ENCODE measurements at places on chromosomes 2 and 18.

DNA sequence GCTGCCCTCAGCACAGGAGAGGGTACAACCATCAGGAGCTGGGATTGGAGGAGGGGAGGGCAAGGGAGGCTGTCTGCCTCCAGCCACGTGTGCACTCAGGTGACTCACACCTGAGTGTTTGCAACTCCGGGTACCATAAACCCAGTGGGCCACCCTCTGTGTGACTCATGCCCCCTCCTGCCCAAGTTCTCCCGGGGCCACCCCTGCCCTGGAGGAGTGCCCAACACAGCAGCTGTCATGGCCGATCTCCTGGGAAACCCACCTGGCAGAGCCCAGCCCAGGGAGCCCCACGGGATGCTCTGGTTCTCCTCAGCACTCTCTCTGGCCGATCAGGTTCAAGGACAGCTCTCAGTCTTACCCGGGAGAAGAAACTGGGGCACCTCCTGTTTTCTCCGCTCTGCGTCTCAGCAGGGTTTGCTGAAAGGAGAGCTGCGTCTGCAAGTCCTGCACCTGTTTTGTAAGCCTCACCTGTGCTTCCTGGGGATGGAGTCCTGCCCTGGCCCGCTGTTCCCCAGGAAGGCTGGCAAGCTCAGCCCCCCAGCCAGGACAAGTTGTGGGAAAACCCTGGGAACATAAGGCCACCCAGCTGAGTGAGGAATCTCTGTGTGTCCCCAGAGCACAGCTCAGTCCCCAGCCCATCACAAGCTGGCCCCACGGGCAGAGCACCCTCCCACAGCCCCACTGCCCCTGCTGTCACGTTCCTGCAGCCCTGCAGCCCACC is 44.0 kb upstream of the UBE2F start:
- DNase-seq: no peak

GRCh38 chr2:97979904-97980303 is 15.8 kb downstream of the TMEM131 start:
- no peak for DNase-seq

DNA sequence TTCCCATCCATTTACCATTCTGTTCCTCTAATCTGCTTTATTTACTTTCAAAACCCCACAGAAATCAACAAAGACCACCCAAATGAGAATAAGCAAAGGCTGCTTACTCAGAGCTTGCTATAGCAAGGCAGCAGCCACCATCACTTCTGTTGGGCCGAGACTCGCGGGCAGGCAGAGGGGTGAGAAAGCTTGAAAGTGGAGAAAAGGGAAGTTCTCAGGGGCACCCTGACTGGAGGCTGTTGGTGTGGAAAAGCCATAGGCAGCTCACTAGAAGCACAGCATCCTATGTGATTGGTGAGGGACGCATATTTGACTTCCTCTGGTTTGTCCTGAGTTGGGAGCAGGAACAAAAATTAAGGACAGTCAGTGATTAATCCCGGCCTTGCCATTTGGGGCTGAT is 269.7 kb upstream of the THSD7B start:
- no peak for DNase-seq

DNA sequence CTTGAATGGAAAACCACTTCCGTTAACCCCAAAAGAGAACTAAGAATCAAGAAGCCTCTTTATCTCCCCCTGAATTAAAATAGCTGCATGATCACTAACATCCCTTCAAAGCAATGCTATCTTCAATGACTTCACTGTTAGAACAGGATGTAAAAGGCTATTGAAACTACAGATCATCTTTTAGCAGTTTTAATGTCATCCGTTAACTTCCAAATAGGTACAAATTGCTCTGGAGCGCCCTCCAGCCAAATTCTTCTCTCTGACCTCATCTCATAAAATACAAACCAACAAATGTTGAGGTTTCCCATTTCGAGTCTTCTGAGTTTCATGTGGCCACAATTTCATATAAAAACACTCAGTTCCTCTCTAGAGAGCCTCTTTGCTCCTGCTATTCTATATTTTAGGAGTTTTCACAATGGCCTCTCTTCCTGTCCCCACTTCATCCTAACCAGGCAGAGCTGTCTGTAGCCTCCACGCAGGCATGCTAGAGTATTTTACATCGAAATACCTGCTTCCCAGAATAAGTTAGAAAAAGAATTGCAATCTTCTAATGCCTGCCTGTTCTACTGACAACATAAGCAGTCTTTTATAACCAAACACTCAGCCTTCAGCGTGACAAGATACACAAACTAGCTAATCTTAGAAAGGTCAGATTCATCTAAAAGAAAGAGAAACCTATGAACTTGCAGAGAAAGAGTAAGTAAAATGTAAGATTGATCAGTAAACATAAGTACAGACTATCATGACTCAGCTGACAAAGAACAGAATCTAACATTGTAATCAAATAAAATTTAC is 37.9 kb downstream of the B4GALT6 start:
- no peak for DNase-seq

DNA sequence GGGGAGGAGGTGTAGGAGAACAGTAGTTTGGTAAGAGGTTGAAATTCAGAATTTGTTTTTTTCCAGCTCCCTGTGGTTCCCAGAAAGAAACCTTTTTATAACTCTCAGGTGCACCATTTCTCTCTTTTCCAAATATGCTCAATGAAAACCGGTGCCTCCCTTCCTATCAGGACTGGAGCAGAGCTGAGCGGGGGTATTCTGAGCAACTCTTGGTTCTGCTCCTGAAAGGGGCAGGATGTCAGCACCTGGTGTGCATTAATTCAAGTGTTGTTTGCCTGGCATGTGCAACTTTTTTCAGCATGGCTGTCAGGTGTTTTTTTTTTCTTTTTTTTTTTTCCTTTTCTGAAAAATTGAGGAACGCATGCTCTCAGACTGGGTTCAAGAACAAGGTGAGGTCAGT is 74.1 kb downstream of the MAPK4 start:
- no peak for DNase-seq

DNA sequence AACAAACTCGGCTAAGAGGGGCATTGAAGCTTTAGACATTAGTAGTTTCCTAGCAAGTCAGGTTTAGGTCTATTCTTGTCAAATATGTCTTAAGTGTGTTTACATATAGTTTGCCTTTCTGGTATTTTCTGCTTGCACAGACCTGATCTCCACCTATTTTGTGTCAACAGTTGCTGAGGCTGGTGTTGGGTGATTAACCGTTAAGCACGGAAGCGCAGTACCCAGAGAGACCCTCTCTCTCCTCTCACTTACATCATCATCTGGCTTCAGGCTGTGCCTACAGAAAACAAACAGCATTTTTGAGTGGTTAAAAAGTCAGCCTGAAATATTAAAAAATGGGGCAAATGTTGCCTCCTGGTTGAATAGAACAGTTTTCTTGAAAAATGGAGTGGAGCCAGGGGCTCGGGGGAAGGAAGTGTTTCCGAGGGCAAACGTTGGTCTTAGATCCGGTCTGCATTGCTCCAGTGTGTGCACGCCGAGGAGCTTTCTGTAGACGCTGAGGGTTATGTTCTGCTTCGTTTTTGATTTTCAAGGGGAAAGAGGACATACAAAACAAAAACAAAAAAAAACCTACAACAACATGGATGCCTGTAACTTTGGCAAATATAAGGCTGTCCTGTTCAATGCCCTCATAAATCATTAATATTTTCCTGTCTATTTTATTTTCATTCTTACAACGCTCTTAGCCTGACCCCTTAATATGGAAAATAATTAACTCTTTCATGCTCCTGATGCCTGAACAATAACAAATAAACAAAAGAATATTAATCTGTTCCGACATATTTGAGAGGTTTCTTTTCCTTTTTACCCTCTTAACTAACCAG is 120.8 kb downstream of the MEIS1 start:
- peak; percentile 58 for DNase-seq

DNA sequence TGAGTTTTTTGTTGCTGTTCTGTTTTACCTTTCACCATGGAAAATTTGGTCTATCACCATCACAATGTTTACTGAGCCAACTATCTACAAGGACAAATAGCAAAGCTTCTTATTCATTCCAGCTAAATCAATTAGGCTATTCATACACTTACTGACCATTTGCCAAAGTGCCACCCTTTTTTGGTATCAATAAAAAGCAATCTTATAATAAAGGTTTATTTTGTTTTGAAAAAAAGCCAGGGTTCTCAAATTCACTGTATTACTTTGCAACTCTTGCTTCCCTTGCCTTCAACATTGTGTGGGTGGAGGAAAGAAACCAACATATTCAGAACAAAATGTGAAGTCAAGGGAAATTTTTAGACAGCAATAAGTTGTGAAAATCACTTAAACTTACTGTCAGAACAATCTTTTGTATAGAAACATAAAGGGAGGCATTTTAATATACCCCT is 15.3 kb downstream of the PELI1 start:
- DNase-seq: no peak

- DNase-seq: no peak
Measured at GRCh38 chr18:34749721-34750120, 39.6 kb downstream of the DTNA start.

DNA sequence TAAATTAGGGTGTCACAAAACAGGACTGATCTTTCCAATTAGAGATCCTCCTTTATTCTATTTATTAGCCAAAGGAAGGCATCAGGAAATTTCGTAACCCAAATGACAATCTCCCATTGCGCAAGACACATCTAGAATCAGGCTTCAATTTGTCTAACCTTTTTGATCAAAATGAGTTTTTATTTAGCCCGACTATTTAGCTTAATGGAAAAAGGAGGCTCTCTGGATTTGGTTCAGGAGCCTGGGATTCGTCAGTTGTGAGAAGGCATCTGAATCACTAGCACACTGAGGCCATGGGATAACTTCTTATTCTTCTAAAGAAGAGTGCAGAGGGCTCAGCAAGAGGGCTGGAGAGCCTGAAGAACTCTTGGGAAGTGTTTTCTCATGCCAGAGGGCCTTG is 332.1 kb upstream of the ETAA1 start:
- no peak for DNase-seq

DNA sequence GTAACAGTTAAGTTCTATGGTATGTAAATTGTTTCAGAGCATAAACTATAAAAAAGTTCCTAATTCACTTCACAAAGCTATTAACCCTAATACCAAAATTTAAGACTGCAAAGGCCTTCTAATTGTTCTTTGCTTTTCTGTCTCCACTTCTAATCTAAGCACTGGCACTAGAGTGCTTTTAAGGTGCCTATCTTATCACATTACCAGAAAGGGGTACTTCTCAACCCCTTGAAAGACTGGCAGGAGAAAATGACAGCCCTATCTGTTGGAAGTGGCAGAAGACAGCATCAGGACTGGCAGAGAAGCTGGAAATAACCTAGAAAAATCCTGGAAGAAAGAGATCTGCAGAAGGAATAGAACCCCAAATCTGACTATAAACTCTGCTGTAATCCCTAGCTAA is 10.3 kb downstream of the CNRIP1 start:
- no peak for DNase-seq

DNA sequence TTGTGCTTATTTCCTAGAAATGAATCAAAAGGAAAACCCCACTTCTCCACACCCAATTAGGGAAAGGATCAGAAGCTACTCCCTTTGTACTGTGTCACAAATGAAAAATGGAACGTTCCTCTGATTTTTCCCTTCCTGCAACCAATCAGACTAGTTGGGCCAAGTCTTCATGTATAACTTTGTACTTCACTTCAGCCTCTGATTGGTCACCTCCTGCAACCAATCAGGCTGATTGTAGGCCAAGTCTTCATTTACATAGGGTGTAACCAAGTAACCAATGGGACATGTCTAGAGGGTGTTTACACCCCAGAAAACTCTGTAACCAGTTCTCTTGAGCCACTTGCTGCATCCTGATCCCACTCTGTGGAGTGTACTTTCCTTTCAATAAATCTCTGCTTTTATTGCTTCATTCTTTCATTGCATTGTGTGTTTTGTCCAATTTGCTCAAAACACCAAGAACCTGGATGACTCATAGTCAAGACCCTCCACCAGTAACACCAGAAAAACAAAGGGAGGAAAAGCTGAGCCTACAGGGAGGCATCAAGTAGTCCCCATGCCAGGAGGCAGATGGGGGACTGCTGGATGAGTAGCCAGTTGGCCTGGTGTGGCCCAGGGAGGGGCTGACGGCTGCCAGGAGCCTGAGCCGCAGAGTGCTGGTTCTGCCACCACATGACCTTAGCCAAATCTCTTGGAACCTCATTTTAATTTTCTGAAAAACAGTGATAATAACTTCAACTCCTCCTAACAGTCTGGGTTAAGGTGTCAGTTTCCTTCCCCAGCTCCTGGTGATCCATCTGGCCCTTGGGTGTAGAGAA is 46.1 kb downstream of the SOWAHC start:
- DNase-seq: peak; percentile 27

GRCh38 chr2:35510636-35511035 is 844.9 kb upstream of the CRIM1 start:
- DNase-seq: no peak

GRCh38 chr2:34423301-34423700 is 824.2 kb upstream of the FAM98A start:
- DNase-seq: no peak

DNA sequence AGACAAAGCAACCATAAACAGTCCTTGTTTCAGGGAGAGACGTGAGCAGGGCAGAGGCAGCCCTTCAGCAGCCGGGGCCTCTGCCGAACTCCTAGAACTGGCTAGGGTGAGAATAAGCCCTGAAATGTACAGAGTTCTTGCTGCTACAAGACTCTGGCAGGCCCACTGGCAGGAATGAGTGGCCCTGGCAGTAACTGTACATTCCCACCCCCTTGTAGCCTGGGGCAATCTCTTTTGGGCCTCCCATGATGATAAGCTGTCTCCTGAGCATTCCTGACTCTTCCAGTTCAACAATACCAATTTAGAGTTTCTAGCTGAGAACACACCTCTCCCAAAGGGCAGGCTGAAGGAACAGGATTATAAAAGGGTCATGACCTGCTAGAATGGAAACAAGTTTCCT is 54.3 kb downstream of the HAUS1 start:
- DNase-seq: peak; percentile 45

- no peak for DNase-seq
Measured at GRCh38 chr18:67531929-67532328, 15.4 kb upstream of the DSEL start.
